ENCODE measurements at places on chromosomes 2 and 18. TPM values are rescaled to one million over a fixed set of nuclear protein-coding genes. Genes with fewer than 3 reads are reported as not detected.

- DNase-seq: no peak
These were observed 95.3 kb upstream of the SOX11 start for GRCh38 chr2:5596868-5597267.

- no peak for DNase-seq
These were observed 141.0 kb upstream of the BCL2L11 start for GRCh38 chr2:110979471-110980338.

DNA sequence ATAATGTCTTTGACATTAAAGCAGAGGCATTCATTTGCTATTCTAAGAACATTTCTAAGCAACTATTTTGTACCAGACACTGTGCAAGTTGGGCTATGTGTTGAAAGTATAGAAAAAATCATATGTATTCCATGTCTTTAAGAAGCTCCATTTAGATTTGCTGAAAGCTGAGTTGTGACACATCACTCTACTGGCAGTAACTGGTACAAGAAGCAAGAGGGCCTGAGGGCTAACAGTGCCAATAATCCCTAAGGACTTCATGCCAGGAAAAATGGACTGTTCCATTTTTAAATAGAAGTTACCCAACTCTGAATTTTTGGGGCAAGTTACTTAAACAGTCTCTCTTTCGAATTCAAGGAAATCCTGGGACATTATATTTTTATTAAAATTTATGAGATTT is 178.7 kb downstream of the SRBD1 start:
- DNase-seq: no peak

- DNase-seq: no peak
These were observed 6.5 kb upstream of the COQ10B start for GRCh38 chr2:197446844-197447243.

DNA sequence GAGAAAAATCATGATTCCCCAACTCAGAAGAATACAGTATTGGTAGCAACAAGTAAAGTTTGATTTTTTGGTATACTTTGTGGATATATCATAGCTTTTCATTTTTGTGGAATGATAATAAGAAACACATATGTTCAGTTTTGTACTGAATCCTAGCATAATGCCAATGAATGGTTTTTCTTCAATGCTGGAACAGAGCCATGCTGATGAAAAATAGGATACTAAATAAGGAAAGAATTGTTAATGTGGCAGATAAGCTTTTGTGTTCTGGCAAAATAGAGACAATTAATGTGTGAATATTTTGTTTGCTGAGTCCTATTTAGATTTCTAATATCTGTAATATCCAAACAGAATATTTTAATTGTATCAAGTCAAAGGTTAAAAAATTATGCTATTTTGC is 21.9 kb downstream of the CD28 start:
- DNase-seq: no peak

DNA sequence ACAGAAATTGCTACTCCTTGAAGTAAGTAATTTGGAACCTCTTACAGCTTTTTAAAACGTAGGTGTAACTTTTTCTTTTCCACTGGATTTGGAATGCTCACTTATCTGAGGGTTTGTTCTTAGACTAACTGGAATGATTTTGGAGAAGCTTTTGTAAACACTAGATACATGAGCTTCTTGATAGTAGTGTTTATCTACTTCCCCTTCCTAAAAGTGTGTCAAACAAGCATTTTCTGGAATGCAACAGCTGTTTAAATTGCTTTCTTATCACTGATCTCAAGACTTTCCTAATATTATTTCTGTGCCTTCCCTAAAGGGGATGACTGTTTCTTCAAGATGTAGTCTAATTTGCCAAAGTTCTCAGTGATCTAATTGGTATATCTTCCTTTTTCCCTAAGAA is 282.6 kb downstream of the CCDC178 start:
- no peak for DNase-seq

DNA sequence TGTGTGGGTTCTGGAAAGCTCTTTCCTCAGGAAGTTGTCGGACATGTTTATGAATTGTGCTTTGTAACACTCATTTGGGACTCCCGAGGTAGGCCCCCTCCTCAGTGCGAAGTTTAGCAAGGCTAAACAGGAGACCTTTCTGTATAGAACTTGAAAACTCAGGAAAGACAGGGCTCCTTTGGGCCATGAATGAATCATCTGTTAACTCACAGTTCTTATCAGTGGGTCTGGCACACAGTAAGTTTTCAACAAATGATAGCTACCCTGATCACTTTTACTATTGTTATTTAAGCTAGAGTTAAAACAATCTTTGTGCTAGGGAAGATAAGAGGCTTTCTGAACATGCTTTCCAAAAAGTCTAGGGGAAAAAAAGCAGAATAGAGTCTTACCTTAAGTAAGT is 430.5 kb upstream of the ETAA1 start:
- no peak for DNase-seq

DNA sequence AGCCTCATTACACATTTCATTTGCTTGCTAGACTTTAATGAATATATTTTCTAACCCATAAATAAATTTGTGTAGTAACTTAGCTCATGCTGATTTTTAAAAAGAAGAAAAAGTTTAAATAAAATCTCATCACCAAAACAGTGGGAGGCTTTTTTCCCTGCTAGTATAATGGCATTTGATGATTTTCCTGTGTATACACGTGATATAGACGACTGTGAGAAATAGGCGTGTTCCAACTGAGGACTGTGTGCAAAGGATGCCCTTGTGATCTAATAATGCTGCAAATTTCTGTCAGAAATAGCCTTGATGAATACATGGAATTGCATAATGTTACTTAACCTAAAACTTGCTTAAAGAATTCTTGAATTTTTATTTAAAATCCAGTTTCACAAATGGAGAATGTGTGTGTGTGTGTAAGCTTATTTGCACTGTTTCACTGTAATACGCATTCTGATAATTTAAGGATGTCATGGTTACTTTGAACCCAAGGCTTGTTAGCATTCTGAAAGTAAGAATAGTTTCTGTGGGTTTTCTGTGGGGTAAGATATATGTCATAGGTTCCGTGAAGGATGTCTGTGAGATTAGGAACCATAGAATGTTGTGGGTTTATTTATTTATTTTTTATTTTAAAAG is 178.0 kb downstream of the DLGAP1 start:
- DNase-seq: peak; percentile 62

- DNase-seq: no peak
These were observed 26.1 kb upstream of the FAM237A start for GRCh38 chr2:206616151-206616550.

DNA sequence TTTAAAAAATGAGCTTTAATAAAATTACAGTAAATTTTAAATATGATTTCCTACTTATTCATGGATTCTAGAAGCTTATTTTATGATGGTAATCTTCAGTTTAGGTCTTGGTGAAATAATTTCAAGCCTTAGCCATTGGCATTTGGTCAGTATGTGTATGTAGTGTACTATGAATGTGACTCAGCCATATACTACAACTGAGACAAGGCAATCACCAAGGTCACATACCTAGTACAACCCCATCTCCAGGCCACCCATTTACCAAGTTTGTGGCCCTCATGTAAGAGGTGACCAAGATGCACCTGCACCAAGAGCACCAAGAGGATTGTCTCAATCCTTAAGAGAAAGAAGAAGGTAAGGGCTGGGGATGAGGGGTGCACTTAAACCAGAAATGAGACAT is 54.8 kb upstream of the FRZB start:
- no peak for DNase-seq

- no peak for DNase-seq
These were observed 377.3 kb upstream of the POU3F3 start for GRCh38 chr2:104476563-104476988.

DNA sequence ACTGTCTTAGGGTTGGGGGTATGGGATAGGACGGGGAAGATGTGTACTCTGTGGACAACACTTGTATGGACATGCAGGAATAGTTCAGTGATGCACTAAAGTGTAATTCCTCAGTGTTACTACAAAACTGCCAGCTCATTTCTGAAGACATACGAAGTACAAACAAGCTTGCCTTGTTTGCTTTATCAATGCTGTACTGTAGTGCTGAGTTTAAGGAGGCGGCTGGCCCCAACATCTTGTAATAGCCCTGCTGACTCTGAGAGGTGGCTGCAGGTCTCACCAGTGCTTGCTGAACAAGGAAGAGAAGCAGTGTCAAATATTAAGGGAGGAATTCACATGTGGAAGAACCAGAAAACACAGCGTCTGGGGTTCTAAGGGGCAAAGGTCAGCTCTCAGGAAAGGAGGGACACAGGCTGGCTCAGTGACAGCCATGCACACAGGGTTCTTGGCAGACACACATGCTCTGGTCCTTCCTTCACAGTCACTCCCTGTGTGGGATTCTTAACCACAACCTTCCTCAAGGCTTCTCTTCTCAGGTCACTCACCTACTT is 39.8 kb upstream of the EVA1A start:
- DNase-seq: no peak

GRCh38 chr2:189552991-189553404 is 27.6 kb downstream of the SLC40A1 start:
- DNase-seq: no peak

DNA sequence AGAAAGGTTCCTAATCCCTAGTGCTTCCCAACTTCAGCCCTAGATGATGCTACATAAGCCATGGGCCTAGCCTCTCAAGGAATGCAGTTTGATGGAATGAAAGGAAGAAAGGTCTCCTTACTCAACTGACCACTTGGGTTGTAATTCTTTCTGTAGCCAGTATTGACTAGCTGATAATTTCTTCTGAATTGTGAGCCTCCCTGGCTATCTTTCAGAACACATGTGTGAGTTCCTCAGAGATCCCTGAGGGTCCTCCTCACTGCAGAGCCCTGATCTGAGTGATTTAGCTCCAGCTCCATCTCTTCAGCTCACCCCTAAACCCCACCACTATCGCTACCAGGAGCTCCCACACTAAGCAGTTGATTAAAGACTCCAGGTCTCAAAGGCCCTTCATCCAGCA is 31.5 kb downstream of the CFAP210 start:
- DNase-seq: no peak

SLC23A3 gene
- 0.17 TPM for polyA plus RNA-seq

CABYR gene
- polyA plus RNA-seq: 30.3 TPM

RRM2 gene
- polyA plus RNA-seq: 42.4 TPM

AP1S3 gene
- polyA plus RNA-seq: 10.0 TPM

CD207 gene
- polyA plus RNA-seq: not detected

IL36B gene
- polyA plus RNA-seq: not detected

EML6 gene
- polyA plus RNA-seq: 22.6 TPM

All from spinal cord (tissue), 10 donors.